ENCODE measurements at places on chromosomes 13 and 19.

DNA sequence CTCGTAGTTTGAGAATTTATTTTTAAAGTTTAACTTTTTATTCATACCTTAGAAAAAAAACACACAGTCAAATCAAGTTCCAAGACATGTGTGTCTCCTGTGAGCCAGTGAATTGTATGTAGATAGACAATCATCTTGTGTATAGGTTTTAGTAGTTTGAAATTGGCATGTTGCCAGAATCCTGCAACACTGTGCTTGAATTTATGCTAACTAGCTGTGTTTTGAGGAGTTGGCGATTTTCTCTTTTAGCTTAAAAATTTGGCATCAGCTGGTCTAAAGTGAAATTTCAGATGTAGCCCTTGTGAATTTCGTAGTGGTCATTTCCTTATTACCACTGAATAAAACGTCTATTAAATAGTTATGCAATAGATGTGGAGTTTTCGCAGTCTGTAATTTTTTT is 213.2 kb downstream of the ATP8A2 start:
- DNase-seq: no peak

GRCh38 chr19:56639217-56639616 is 3.7 kb upstream of the SMIM17 start:
- no peak for DNase-seq

- no peak for DNase-seq
These were observed 16.6 kb upstream of the TNFSF14 start for GRCh38 chr19:6686628-6686975.

DNA sequence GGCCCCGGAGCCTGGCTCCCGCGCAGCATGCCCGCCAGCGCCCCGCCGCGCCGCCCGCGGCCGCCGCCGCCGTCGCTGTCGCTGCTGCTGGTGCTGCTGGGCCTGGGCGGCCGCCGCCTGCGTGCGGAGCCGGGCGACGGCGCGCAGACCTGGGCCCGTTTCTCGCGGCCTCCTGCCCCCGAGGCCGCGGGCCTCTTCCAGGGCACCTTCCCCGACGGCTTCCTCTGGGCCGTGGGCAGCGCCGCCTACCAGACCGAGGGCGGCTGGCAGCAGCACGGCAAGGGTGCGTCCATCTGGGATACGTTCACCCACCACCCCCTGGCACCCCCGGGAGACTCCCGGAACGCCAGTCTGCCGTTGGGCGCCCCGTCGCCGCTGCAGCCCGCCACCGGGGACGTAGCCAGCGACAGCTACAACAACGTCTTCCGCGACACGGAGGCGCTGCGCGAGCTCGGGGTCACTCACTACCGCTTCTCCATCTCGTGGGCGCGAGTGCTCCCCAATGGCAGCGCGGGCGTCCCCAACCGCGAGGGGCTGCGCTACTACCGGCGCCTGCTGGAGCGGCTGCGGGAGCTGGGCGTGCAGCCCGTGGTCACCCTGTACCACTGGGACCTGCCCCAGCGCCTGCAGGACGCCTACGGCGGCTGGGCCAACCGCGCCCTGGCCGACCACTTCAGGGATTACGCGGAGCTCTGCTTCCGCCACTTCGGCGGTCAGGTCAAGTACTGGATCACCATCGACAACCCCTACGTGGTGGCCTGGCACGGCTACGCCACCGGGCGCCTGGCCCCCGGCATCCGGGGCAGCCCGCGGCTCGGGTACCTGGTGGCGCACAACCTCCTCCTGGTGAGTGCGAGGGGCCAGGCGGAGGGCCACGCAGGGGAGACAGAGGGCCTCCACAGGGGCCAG is at the start of gene KL:
Gene KL, plus strand, starts transcription at position 10 of the 909 bp plus-strand sequence. Its CDS starts 18 bp downstream, at position 28.
- DNase-seq: no peak

DNA sequence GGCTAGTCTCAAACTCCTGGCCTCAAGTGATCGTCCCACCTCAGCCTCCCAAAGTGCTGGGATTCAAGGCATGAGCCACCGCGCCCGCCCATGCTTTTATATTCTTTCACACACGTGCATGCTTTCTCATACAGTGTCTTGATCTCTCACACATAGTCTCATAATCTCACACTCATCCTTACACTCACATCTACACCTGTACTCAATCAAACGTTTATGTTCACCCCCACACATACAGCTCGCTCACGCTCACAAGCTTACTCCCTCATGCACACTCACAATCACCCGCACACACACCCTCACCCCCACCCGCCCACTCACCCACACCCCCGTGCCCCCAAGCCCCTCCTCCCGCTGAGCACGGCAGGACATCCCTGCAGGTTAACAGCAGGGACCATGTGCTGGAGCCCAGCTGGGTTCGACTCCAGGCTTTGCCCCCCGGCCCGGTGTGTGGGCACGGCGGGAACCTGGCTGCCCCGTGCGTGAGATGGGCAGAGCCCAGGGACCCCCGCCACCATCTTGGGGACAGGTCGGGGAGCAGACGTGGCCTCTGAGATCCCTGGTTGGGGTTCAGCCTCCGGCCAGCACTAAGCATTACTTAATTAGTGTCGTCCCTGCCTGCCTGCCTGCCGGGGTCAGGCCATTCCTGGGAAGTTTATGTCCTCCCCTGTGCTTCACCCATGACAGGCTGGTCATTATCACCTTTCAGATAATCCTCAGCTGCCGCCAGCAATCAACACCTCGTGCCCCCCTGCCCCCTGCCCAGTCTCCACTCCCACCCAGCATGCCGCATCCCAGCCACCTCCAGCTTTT is 11.4 kb downstream of the SBK2 start:
- no peak for DNase-seq

GRCh38 chr19:1592755-1593500 is at the start of gene MBD3:
Gene MBD3, minus strand, starts transcription at chr19:1592865. Its CDS starts 234 bp downstream, at chr19:1592631.
- peak; percentile 94 for DNase-seq

DNA sequence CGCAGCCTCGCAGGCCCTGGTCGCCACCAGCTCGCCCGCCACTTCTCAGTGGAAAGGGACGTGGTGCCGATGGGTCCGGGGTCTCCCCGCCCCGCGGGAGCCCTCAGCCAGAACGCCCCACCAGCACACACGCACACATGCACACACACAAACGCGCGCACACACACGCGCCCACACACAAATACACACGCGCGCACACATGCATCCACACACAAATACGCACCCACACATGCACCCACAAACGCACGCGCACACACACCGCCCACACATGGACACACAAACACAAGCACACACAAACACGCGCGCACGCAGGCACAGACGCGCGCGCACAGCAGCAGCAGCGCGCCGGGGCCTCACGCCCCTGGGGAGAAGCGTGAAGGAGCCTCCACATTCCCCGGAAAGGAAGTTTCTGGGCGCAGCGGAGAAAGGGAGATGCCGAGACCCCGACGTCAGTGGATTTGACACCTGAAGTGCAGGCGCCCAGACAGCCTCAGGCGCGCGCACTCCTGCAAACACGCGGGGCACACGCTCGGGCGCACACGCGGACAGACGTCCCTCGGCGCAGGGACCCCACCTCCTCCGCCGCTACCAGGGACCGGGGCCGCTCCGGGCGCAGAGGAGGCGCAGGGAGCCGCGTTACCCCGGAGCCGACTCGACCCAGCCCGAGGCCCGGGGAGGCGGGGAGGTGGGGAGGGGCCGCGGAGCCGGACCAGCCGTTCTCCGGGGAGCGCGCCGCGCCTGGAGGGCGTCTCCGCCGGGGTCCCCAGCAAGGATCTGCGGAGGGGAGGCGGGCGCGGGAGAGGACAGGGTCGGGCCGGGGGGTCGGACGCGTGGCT is 622 bp downstream of the RASA3 start:
- DNase-seq: no peak

DNA sequence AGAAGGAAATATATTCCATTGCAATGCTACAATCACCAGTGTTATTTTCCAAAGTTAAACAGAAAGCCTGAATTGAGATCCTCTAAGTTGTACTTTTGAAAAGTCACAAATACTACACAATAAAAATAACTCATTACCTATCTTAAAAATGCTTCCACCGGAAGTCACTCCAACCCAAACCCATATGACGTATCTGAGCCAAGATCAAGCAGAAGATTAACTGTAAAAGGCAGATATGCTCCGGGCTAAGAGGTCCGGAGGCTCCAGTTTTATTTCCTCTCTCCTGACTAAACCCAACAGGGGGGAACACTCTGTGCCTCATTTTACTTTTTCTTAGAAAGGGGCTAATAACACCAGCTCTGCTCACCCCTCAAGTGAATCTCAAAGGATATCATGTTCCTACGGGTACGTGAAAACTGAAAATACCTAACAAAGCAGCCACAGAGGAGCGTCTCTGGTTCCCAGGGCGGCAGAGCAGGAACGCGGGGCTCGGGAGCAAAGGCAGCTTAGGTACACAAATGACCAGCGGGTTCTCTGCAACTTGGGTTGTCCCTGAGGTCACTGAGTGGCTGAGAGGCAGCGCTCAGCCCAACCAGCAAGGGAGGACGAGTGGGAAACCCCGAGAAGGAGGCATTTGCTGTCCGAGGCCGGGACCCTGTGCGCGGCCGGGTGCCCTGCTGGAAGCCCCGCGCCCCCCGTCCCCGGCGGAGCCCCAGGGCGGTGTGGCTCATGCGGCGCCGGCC is 750 bp downstream of the RAB20 start:
- peak; percentile 34 for DNase-seq

DNA sequence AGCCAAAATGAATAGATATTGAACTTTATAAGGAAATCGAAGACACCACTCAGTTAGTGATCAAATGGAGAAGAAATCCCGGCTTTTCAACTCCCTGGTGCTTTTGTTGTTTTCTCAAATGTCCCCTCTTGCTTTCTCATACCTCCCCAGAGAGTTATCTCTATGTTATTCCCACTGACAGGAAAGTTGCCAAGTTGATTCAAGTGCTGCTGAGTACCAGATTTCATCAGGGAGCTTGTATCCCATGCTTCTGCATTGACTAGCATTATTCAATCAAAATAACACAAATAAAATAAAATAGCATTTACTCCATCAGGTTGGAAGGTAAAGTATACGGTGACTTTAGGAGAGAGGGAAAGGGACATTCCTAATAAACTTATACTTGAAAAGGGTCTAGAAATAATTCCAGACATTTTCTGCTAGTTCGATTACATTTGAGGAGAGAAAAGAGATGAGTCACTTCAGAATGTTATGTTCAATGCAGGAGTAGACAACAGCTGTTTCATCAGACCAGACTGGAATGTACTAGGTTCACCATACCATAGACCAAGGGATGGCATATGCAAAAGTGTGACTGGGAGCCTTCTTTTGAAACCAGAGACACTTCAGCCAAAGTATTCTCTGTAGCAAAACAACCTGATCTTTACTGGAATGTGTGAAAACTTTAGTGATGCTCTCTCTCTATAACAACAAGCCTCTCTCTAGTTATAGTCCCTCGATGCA is 397.8 kb downstream of the FGF14 start:
- DNase-seq: no peak

DNA sequence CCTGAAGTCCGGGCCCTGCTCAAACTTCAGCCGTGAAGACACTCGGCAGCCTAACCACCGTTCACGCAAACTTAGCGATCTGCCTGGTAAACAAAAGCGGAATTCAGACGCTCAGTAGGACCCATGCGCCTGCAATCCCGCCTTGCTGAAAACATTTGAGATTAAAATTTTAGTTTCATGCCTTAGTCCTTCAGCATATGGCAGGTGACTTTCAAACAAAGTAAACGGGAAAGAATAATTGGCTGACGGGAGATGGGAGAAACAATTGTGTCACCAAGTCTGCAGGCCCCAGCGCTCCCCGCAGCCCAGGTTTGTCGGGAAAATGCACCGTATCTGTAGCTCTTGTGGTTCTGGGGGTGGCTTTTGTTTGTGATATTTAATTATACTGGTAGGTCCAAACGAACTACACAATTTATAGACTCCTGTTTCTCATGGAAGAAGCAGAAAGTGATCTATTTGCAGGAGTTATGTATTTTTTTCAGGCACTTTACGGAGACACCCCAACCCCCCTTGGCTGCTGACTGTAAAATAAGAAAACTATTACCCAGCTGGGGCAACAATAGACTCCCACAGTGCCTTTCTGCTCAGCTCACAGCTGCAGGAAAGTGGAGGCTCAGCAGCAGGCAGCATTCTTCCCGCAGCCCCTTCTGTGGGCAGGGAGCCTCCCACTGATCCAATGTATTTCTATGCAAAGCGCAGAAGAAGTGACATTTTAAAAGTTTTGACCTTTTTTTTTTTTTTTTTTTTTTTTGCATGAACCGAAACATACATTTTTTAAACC is 94.8 kb downstream of the SOX1 start:
- DNase-seq: no peak

GRCh38 chr19:12946092-12946721 is 545 bp downstream of the RAD23A start:
- DNase-seq: no peak

DNA sequence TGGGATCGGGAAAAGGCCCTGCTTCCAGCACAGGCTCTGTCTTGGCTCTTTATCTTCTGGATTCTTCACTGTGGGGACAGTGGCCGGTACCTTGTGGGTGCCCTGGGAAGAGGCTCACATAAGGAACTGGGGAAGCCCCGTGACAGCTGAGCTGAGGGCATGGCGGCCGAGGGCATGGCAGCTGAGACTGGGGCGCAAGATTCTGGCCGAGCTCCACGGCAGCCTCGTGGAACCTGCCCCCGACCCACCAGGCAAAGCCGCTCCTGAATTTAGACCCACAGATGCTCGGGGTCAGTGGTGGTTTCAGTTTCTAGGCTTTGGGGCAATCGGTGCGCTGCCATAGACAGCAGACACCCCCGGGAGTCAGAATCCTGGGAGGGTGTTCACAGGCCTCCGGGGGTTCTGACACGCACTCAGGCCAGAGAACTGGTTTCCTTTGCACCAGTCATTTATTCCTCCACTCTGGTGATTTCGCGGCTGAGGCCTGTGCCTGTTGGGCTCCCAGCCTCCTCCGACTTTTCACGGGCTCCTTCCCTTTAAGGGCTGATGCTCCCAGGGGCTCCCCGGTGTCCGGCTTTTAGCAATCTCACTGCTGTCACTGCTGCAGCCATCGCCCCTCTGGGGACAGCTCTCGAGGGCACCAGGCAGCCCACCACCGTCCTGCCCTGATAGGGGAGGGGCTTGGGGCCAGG is 117.6 kb downstream of the TEX29 start:
- DNase-seq: no peak

DNA sequence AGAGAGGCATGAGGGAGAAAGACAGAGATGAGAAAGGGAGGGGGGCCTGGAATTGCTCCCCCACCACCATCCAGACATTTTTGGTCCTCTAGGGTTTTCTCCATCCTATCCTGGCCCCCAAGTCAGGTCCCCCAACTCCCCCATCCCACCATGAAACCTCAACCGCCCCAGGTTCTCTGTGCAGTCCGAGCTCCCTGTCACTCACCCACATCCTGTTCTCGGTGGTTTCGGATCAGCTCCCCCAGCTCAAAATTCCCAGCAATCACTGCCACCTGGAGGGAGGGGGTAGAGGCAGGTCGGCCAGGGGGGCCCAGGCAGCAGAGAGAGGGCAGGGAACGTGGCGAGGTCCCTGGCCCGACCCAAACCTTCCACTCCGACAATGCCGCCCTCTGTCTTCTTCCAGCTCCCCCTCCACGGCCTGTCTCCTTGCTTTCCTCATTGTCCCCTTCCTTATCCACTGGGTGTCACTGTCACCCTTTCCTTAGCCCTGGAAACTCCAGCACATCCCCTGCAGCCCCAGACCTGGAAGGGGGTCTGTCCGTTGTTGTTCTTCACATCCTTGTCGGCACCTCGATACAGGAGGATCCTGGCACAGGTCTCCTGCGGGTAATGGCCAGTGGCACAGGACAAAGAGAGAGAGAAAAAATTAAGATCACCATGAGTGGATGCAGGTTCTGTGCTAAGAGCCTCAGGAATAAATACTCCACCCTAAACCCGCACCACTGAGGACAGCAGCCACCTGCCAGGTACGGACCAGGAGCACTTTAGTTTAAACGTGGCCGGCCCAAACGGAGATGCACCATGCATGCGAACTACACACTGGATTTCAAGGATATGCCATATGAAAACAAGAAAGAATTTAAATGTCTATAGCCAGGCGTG is 15.4 kb downstream of the SHANK1 start:
- no peak for DNase-seq

- no peak for DNase-seq
These were observed 978.7 kb downstream of the SLITRK5 start for GRCh38 chr13:88649855-88650254.
